ENCODE measurements at places on chromosomes 2 and 18.

DNA sequence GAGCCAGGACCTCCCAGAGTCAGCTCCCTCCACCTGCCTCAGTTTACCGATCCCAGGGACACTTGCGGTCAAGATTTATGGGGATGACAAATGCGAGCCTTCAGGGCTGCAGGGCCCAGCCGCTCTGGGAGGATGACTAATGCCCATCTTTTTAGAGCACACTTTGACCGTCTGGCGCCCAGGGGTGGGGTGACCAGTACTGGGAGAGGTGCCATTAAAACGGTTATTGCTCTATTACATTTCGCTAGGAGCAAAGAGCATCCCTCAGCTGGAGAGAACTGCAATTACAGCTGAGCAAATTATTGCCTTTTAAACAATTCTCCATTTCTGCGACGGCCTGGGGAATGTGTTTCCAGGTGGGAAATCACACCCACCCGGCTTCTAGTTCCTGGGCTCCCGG is 42.6 kb upstream of the HPCAL1 start:
- DNase-seq, result no peak

GRCh38 chr2:72625366-72625765 is 200.5 kb downstream of the EXOC6B start:
- no peak for DNase-seq

DNA sequence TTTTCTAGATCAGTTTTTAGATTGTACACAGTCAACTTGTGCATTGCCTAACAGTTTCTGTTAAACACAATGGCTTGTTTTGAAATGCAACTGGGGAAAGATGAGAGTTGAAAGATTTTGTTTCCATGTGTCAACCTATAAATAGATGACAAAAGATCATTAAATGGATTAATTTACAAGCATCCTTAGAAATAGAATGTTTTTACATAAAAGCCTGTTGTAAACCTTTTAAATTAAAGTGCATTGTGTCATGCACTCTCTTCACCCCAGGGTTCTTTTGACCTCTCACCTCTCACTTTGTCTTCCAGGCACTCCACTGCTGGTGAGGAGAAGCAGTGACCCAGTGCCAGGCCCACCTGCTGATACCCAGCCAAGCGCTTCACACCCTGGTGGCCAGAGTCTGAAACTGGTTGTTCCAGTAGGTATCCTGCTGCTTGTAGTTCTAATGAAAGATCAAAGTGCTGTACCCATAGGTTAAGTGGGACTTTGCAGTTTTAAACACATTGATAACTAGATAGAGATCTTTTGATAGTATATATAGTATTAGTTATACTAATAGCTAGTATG is 502.1 kb downstream of the PARD3B start:
- DNase-seq, result no peak

GRCh38 chr2:159089543-159089942 is 121.1 kb downstream of the TANC1 start:
- no peak for DNase-seq

Data from activated naive CD4-positive, alpha-beta T cell treated with Interleukin-2 at 50 U/mL for 16 hours (primary cell).